ENCODE measurements at places on chromosomes 16 and 17. TPM values are rescaled to one million over a fixed set of nuclear protein-coding genes. Genes with fewer than 3 reads are reported as not detected.

DNA sequence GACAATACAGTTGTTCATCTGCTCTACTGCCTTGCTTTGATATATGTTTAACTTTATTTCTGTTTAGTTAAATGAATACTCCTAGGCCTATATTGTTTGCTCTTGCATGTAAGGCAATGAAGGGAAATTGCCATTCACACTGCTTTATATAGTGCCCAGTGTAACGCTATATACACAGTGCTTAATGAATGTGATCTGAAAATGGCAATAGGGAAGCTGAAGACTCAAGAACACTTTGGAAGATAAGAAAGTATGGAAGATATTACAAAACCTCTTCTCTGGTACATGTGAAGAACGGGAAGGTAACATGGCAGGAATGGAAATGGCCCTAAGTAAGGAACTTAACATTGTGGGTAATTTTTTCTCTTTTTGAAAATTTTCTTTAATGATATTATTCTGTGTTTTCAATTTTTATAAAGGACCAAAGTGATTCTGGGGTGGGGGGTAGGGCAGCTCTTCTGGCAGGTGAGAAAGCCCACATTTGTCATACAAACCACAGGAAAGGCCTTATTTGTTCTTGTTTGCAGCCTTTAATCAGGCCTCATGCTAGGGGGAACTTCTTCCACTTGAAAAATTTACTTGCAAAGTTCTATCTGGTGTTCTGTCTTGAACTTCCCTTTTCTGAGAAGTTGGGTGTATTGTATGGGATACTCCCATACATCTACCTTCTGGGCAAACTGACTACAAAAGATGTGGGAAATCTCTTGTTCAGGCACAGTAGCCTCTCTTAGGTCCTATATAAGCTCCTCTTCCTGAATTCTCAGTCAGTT, 100.8 kb upstream of the CORO6 start:
- peaks cover 96% of the 10 kb centered on the region for H3K4me1 ChIP-seq
- DNase-seq: peak; percentile 71
- peaks cover 21% of the 10 kb centered on the region for H3K36me3 ChIP-seq
- peak overlapping the region; percentile 86 for H3K4me3 ChIP-seq

DNA sequence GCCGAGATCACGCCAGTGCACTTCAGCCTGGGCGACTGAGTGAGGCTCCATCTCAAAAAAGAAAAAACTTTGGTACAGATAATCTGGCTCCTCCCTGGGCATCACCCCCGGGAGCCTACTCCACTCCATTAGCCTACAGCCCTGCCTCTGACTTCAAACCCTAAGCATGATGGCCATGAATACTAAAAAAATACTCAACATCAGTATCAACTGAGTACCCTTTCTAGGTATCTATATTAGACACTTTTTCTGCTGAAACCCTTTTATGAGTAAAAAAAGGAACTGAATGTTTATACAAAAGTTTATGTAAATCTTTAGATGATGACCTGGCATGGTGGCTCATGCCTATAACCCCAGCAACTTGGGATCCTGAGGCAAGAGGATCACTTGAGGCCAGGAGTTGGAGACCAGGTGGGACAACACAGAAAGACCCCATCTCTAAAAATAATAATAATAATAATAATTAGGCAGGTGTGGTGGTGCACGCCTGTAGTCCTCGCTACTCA, 6.9 kb downstream of the RDM1 start:
- no peak overlapping the region for H3K27ac ChIP-seq
- no peak for DNase-seq
- peaks cover 9% of the 10 kb centered on the region for H3K4me1 ChIP-seq
- H3K36me3 ChIP-seq: no peaks in the 10 kb centered on the region

DNA sequence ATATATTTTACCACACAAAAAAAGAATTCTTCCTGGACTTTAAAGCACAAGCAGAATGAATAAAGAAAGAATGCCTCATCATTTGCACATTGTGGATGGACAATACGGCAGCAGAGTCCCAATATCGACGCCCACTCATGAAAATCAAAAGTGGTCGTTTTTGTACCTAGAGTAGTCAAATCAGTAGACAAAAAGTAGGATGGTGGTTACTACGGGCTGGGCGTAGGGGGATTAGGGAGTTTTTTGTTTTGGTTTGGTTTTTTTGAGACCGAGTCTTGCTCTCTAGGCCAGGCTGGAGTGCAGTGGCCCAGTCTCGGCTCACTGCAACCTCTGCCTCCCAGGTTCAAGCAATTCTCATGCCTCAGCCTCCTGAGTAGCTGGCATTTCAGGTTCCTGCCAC, 8.6 kb upstream of the CENPV start:
- H3K27me3 ChIP-seq: no peaks in the 10 kb centered on the region
- no peak overlapping the region for H3K27ac ChIP-seq
- H3K36me3 ChIP-seq: no peaks in the 10 kb centered on the region

GRCh38 chr16:51544851-51545467, 393.9 kb upstream of the SALL1 start:
- H3K27me3 ChIP-seq: peaks cover 7% of the 10 kb centered on the region
- no peaks in the 10 kb centered on the region for H3K4me1 ChIP-seq
- no peak for DNase-seq
- H3K36me3 ChIP-seq: peaks cover 7% of the 10 kb centered on the region

GRCh38 chr16:53031323-53031942, 21.3 kb downstream of the CHD9NB start:
- H3K36me3 ChIP-seq: peaks cover 8% of the 10 kb centered on the region
- no peak overlapping the region for H3K27ac ChIP-seq
- no peaks in the 10 kb centered on the region for H3K4me1 ChIP-seq
- DNase-seq: no peak

DNA sequence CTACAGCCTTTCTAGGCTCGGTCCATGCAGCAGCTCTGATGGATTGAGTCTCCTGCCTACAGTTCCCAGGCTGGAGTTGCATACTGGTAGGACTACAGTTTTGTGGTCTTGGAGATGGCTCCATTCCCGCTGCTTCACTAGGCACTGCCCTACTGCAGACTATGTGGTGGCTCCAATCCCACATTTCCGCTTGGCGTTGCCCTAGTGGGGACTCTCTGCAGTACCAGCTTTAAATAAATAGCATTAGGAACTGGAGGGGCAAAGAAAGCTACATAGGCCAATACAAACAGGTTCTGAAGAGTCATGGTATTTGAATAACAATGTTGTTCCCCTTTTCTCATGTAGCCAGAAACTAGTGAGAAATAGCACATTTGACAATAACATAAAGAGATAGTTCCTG, 5.4 kb upstream of the GOSR2 start:
- H3K4me1 ChIP-seq: peaks cover 2% of the 10 kb centered on the region
- H3K4me3 ChIP-seq: no peak overlapping the region
- no peak overlapping the region for H3K27ac ChIP-seq
- H3K27me3 ChIP-seq: no peaks in the 10 kb centered on the region

Gene PMM2
- 19.8 TPM for polyA plus RNA-seq

All from naive B cell (primary cell).